Anterior cingulate cortex (tissue), 58 donors: ENCODE measurements at places on chromosomes 16 and 17.
A peak's percentile ranks its signal among the peaks of the same experiment; 100 is the strongest.

DNA sequence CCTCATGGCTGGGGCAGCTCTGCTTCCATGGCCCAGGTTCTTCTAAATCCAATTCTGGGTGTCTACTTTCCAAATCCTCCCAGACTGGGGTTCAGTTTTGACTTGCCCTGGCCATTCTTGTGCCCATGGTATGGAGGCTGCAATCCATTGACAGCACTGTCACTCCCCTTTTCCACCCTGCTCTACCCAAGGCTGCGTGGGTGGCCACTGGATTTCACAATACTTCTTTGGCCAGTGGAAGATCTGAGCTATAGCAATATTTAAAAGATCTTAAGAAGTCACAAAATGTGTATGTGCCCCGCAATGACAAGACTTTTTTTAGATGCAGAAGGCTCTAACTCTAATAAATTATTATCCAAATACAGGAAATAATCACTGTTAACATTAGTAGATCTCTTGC is 329.4 kb upstream of the CCL2 start:
- DNase-seq: no peak

DNA sequence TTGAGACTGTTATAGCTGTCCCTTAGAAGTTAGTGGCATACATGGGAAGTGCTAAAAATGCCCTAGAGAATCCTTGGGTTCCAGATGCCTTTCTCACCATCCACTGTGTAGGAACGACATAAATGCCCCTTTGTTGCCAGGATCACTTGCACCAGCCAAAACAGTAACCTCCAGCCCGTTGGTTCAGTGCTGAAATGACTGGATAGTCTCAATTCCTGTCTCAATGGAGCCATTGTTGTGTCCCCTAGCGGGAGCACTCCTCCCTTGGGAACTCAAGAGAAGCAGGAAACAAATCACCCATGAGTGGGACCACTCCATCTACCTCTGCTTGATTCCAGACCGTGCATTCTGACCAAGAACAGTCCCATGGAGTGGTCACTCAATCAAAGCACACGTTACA is 23.1 kb downstream of the MPHOSPH6 start:
- DNase-seq: peak; percentile 55

GRCh38 chr16:50338371-50339231 is 30.2 kb downstream of the BRD7 start:
- no peak for DNase-seq

GRCh38 chr17:40724656-40725055 is 21.1 kb upstream of the KRT24 start:
- DNase-seq: no peak

DNA sequence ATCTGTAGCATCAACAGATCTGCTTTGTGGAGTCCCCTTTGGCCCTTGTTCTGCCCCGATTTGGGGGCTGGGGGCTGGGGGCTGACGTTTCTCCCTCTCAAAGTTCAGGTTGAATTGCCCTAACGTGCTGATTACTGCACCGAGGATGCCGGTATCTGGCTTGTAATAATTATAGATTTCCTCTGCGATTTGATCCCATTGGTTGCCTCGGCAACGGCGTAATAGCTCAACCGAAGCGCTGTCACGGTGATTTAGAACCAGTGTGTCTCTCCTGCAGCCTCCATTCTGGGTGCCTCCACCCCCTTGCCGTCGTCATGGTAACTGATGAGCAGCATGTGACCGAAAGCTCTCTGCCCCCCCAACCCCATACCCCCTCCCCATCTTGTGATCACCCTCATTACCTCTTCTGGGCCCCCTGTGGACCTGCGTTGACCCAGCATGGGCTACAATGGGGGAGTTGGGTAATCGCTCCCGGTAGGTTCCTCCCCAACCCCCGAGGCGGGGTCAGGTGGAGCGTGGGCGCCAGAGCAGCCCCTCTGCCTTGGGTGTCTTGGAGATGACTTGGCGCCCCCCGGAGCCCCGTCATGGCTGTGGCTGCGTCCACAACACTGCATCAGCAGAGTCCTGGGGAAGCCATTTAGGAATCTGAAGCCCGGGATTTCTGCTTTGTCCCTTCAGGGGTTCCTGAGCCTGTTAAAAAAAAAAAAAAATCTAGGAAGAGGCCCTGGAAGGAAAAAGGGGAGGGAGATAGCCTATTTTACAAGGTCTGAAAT is 38.4 kb downstream of the ABAT start:
- peak; percentile 30 for DNase-seq

DNA sequence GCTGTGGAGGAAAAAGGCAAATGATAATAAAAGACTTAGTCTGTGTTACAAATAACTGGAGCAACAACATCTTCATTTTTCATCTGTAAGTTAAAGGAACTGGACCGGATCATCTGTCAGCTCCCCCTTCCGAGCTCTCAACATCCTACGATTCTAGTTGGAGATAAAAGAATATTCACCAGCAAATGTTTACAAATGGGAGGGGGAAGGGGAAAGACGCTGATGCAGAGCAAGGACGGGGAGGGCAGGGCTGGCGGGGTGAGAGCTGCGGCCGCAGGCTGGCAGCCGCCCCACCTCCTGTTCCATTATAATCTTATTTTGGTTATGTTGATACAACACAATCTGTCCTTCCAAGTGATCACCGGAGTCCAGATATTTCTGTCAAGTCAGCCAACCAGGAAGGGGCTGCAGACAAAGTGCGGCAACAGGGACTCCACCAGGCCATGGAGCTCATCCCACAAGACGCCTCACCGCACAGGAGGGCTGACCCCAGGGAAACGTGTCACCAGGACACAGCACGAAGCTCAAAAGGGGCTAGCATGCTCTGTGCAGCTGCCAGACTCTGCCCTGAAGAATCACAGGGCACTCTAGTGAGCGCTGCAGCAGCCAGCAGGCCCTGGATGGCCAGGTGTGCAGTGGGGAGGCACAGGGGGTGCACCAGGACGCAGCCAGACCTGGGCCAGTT is 19.7 kb downstream of the FBXO31 start:
- DNase-seq: no peak

- DNase-seq: no peak
Observed at GRCh38 chr17:73538445-73538844, 105.8 kb downstream of the SDK2 start.

DNA sequence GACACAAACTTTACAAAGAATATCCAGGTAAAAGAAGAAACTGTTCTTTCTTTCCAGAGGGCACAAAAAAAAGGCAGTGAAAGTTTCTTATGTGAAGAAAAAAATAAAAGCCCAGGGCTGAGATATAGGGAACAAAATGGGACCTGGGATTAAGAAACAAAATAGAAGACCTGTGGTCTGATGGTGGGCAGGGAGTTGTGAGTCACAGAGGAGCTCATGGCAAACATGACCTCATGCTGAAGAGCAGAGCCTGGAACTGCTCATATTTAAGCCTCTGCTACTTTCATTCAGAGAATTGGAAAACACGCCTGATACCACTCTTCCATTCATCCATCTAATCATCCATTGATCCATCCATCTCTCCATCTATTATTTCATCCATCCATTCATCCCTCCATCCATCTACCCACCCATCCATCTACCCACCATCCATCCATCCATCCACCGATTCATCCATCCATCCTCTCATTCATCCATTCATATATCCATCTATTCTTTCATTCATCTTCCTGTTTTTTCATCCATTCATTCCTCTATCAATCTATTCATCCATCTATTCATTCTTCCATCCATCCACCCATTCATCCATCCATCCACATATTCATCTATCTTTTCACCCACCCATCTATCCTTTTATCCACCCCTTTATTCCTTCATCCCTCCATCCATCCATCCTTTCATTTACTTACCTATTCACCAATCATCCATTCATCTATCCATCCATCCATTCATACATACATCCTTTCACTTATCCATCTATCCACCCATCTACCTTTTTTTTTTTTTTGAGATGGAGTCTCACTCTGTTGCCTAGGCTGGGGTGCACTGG is 30.0 kb downstream of the WFDC1 start:
- DNase-seq: no peak

GRCh38 chr17:81646869-81647600 is 9.3 kb downstream of the PDE6G start:
- DNase-seq: no peak

DNA sequence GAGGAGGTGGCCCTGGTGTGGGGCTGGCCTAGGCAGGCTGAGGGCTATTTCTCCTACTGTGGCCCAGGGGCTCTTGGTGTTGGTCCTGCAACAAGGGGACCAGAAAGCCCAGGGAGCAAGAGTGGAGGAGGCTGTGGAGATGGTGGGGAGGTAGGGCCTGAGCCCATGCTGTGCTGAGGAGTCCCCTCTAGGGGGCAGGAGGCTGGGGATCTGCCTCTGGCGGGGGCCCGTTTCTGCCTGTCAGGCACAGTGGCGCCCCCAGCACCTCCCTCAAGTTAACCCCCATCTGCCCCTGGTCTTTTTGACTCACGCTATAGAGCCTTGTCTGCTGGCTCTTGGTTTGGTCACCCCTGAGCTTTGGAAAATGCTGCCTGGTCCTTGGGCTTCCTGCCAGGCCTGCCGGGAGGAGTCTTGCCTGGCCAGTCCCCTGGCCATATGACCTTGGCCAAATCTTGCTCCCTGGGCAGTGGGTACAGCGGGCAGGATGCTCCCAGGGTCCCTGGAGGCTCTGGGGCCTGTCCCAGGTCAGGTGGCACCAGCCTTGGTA is 5.9 kb downstream of the BAIAP2 start:
- no peak for DNase-seq

DNA sequence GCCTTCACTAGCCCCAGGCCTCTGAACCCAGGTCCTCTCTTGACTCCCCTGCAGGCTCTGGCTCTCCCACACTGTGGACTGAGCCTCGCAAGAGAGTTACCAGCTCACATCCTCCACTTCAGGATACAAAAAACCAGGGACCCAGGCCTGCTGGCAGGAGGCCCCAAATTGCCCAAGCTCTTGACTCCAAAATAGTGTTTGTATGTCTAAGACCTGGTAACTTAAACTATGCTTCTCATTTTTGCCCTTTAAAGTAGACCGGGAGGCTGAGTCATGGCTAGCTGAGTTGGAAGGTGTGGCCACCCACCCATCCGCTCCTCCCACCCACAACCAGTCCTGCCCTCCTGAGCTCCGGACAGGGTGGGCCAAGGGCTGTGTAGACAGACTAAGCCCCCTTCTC is 250.0 kb downstream of the SOX9 start:
- no peak for DNase-seq

GRCh38 chr17:55969562-55970324 is 183.5 kb upstream of the ANKFN1 start:
- DNase-seq: no peak

GRCh38 chr17:5526821-5527598 is 40.6 kb downstream of the MIS12 start:
- peak; percentile 82 for DNase-seq

GRCh38 chr16:74462361-74462760 is 41.1 kb upstream of the CLEC18B start:
- DNase-seq: no peak

- no peak for DNase-seq
Observed at GRCh38 chr17:18968345-18968744, 16.4 kb downstream of the SLC5A10 start.

DNA sequence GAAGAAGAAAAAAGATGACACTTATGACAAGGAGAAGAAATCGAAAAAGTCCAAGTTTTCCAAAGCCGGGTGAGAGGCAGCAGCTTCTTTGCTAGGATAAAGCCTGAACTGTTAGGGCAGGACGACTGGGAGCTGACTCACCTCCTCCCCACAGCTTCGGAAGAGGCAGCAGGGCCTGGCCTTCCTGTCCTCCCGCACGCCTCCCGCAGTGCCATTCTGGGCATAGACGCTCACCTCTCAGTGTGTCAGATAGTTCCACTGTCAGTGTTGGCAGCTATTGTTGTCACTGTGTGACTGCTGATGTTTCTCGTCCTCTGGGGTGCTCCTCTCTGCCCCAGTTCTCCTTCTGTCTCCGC is 12.6 kb downstream of the UBN1 start:
- no peak for DNase-seq

DNA sequence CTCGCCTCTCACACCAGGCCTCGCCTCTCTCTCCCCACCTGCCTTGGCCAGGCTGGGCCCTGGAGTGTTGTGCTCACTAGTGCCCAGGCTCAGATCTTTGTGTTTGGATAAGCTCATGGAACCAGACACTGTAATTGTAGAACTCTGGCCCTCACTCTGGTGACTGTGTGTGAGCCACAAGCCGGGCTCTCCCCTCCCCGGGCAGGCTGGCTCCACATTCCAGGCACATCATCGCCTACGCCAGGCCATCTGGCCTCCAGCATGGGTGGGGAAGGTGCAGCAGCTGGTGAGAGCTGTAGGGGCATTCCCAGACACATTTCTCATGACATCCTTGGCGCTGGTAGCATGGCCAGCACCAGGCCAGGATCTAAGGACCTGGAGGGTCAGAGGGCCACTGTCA is 202.3 kb downstream of the RAB11FIP4 start:
- peak; percentile 26 for DNase-seq

GRCh38 chr16:83335076-83335475 is 472.7 kb upstream of the HSBP1 start:
- no peak for DNase-seq

DNA sequence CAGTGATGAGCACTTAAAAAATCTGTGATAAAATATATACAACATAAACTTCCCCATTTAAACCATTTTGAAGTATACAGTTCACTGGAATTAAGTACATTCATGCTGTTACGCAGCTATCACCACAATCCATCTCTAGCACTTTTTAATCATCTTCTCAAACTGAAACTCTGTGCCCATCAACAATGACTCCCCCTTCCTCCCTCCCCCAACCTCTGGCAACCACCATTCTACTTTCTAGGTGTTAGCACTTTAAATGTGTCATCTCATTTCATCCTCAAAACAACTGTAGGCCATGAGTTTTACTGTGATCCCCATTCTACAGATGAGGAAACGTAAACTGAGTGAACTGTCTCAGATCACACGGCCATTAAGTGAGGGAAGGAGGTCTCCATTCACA is 13.8 kb upstream of the TMEM98 start:
- no peak for DNase-seq

- no peak for DNase-seq
Observed at GRCh38 chr16:68344252-68344651, 33.4 kb downstream of the PRMT7 start.

DNA sequence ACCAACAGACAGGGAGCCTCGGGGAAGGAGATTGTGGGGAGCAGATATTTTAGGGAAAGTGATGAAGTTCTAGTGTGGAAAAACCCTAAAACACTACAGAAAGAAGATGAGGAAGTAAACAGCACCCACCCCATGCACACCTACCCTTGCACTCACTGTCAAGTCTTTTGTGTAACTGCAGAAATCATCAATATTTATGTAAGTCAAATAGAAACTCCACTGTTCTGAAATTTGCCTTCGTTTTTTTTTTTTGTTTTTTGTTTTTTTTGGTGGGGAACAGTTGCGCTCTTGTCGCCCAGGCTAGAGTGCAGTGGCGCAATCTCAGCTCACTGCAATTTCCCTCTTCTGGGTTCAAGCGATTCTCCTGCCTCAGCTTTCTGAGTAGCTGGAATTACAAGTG is 273.4 kb downstream of the CPPED1 start:
- DNase-seq: no peak

GRCh38 chr17:79255456-79255855 is 180.8 kb downstream of the ENGASE start:
- DNase-seq: no peak

DNA sequence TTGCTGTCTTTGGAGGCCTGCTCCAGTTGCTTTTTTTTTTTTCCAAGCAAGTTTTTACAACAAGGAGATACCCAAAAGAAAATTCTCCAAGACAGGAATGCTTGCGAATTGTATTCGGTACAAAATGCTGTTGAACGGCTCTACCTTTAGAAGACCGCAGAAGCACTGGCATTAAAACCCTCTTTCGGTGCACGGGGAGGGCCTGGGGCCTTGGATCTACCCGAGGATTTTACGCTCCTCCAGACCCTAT is 1.3 kb upstream of the HELZ start:
- DNase-seq: no peak
